ENCODE measurements at places on chromosomes 1 and 21. TPM values are rescaled to one million over a fixed set of nuclear protein-coding genes. Genes with fewer than 3 reads are reported as not detected.

DNA sequence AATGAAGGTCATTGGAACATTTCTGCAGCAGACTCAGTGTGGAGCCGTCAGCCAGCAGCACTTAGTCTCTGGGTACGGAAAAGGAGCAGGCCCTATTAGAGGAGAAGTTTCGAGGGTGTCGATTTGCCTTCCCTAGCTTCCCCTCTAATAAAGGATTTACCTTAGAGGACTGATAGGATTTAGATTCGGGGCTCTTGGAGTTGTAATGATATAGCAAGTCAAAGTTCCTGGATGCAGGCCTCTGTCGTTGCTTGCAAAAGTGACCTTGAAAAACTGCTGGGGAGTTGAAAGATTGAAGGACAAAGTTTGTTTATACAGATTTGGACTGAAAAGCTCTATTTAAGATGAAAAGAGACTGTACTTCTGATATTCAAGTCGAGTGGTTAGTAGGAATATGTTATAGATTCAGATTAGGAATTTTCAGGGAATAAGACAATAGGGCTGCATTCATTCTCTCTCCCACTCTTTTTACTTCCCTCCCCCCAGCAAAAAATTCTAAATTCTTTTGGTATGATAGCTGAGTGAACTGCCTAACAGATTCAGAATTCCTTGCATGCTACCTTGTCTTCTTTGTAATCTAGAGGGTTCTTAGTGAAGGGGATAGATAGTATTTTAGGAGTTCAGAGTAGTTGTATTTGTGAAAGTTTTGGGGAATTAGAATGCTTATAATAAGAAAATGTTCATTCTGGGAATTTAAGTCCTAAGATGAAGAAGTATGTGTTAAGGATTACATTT is 19.2 kb downstream of the NFYC start:
- no peak for DNase-seq

- DNase-seq = no peak
Measured at GRCh38 chr1:243740255-243740999, 109.6 kb downstream of the AKT3 start.

DNA sequence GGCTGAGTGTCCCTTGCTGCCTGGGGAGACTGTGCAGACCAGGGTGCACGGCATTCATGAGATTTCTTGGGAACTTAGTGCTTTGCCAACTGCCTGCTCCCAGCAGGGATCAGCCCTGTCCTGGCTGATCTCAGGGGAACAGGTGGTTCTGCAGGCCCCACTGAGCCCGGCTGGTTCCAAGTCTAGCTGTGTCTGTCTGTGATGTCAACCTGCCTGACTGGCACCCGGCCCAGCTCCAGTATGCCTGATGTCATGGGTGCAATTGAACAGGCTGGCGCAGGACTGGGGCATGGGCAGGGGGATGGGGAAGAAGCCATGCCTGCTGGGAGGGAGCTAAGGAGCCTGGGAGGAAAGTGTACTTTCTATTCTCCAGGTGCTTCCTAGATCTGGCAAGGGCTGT is 227.1 kb downstream of the GRIK3 start:
- DNase-seq = no peak

DNA sequence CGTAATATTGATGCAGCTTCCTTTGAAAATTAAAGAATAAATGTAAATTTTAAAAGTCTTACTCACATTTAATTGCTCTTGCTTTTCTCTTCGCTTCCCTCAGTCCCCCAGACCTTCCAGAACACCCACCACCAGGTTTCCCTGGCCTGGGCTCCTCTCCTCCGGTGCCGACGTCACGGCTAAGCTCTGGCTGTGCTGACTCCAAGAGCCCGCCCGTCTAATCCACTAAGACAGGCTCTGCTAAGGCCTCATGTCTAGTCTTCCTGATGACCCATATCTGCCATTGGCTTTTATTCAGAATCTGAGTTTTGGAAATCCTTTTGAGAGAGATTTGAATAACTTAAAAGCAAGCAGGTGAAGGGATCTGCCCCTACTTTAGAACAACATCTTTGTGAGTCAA is 53.9 kb upstream of the NADK start:
- no peak for DNase-seq

DNA sequence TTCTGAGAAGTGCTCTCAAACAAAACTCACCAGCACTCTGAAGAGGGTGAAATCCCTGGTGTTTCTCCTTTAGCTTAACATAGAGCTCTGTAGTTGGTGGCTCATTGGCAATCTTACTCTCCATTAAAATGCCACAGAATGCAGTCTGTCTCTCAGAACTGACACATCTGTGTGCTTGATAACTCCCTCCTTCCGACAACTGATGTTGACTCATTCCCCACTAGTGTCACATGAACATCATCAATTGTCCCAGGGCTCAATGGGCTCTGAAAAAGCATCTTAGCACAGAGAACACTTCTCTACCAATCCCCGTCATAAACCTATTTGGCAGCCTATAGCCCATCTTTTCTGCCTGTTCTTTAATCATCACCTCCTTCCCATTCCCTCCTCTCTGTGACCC is 133.2 kb upstream of the ZC3H11B start:
- DNase-seq = no peak

- peak; percentile 54 for DNase-seq
Measured at GRCh38 chr21:42839271-42840231, 39.8 kb downstream of the WDR4 start.

- DNase-seq = no peak
Measured at GRCh38 chr1:8259498-8260290, 58.2 kb upstream of the SLC45A1 start.

GRCh38 chr1:58396150-58396549 is 150.4 kb downstream of the OMA1 start:
- no peak for DNase-seq

DNA sequence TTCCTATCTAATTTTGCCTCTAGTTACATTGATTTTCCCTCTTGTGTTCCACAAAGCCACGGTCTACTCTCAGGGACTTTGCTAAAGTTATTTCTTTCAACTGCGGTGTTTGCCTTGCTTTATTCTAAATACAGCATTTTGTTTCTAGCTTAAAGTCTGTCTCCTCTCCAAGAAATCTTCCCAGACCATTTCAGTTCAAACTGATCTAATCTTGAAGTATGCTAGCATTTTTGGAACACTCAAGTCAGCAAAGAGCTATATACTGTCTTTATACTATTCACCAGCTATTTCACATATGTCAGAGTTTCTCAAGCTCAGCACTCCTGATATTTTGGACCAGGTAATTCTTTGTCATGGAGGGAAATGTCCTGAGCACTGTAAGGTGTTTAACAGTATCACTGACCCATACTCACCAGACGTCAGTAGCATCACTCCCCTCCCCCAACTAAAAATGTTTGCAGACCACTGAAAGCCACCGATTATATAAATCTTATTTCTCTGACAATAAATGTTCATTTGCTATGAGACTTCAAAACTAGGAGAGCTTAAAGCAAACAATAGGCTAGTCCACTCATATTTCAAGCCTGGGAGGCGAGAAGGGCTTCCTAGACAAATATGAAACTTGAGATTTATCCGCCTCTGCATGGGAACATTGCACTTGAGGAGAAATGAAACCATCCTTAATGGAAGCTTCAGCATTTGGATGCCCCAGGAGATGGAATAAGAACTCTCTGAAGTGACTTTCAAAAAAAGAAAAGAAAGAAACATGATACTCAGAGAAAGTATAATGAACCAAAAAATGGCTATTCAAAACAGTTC is 81.1 kb downstream of the KIAA0319L start:
- DNase-seq = no peak

DNA sequence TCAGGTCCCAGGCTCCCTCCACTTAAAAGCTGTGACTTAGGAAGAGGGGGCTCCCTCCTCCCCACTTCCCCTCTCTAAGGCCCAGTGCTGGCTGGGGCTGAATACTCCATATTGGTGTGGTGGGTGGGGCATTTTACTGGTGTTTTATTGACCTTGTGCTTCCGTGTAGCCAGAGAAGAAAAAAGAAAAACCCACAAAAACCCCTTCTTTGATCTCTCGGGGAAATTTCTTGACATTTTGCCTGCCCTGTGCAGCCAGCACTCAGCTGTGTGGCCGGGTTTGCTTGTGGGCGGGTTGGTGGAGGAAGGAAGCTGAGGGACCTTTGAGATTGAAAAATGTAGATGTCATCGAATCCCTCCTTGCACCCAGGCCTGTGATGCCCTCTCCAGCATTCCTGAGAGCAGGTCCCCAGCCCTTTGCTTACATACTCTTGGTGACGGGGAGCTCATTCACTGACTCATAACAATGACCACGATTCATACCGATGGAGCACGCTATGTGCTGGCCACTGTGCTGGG is 24.8 kb downstream of the TNFRSF8 start:
- no peak for DNase-seq

GRCh38 chr1:13735168-13735930 is 35.4 kb downstream of the PRDM2 start:
- no peak for DNase-seq

DNA sequence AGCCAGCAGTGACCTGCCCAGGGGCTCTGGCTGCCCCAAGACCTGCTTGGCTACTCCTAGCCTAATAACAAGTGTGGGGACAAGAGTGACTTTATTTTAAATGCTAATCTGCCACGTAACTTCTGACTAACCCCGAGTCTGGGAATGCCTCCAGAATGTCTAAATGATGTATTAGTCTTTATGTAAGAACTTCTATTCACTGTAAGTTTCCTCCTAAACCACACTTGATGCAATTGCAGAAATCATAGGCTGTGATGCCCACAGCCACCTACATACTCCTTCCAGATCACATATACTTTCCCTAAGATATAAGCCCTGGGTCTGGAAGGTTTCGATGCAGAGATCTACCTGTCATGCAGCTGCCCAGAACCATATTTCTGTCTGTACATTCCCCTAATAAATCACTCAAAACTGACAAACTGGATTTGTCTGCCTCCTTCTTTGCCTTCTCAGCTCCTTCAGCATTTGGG is 5.9 kb upstream of the VPS45 start:
- DNase-seq = no peak

GRCh38 chr21:36092681-36093080 is 22.9 kb downstream of the CBR1 start:
- no peak for DNase-seq

MROH9 gene
- total RNA-seq = not detected

SPRR2G gene
- total RNA-seq = not detected

AJAP1 gene
- not detected for total RNA-seq

BATF3 gene
- total RNA-seq = 14.0 TPM
